T-helper 1 cell (primary cell): ENCODE measurements at places on chromosomes 5 and 9.

DNA sequence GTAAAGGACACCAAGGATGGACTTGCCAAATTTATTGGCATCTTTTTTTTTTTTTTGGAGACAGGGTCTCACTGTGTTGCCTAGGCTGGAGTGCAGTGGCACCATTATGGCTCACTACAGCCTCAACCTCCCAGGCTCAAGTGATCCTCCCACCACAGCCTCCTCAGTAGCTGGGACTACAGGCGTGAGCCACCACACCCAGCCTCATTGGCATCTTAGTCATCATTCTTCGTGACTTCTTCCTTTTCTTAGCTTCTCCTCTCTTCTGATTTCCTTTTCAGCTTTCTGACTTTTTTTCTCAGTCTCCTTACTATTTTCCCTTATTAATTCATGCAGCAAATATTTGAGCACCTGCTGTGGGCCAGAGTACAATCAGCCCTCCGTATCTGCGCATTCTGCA lies 6.1 kb downstream of the MAML1 start:
- DNase-seq: no peak

- no peak for DNase-seq
These were observed 523.0 kb downstream of the CSNK1G3 start for GRCh38 chr5:124034963-124035362.

GRCh38 chr5:111932628-111933027 lies 175.6 kb upstream of the NREP start:
- no peak for DNase-seq

GRCh38 chr5:180347702-180348101 lies 5.4 kb downstream of the GFPT2 start:
- no peak for DNase-seq

GRCh38 chr9:17480966-17481365 lies 97.9 kb upstream of the SH3GL2 start:
- no peak for DNase-seq

DNA sequence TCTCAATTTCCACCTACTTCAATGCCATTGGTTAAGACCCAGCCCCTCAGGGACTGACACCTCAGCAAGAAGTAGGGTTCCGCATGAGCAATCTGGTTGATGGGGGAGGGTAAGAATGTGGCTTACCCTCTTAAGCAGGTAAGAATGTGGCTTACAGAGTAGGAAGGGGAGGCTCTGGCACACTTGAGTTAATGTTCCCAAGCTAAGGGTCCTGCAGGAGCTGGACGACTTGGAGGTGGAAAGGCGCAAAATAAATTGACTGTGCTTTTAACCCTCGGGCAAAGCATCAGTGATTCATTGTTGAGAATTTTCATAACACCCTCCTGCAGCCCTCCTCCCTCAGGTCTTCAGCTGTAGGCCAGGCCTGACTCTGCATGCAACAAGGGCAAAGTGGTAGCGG lies 24.9 kb upstream of the ADRA1B start:
- no peak for DNase-seq

GRCh38 chr5:180976518-180976917 lies 12.1 kb upstream of the BTNL3 start:
- no peak for DNase-seq

DNA sequence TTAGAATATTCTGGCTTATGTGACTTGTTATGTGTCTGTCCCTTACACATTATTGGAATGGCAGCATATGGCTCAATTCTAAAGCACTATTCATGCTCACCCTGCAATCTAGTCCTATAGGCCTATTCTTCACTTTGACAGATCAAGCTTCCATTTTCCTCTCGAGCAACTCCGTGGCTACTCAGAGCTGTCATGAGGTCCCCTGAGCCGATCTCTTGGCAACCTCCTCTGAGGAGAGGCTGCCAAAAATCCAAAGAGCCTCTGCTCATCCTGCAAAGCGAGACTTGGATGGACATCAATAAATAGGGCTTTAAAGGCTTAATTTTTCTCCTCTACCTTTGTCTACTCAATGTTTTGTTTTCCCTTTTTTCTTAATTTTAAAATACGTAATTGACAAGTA lies 163.8 kb downstream of the GABRB2 start:
- DNase-seq: no peak

- no peak for DNase-seq
These were observed 78.8 kb upstream of the PCSK5 start for GRCh38 chr9:75811692-75812091.

GRCh38 chr5:41721516-41721915 lies 148.7 kb downstream of the OXCT1 start:
- DNase-seq: no peak

DNA sequence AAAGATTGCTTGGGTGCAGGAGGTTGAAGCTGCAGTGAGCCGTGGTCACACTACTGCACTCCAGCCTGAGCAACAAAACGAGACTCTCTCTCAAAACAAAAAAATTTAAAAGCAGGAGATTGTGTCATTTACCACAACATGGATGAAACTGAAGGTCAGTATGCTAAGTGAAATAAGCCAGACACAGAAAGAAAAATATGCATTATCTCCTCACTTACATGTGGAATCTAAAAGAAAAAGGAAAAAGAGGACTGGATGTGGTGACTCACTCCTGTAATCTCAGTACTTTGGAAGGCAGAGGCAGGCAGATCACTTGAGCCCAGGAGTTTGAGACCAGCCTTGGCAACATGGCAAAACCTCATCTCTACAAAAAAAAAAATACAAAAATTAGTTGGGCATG lies 146.8 kb upstream of the DAPK1 start:
- DNase-seq: no peak

DNA sequence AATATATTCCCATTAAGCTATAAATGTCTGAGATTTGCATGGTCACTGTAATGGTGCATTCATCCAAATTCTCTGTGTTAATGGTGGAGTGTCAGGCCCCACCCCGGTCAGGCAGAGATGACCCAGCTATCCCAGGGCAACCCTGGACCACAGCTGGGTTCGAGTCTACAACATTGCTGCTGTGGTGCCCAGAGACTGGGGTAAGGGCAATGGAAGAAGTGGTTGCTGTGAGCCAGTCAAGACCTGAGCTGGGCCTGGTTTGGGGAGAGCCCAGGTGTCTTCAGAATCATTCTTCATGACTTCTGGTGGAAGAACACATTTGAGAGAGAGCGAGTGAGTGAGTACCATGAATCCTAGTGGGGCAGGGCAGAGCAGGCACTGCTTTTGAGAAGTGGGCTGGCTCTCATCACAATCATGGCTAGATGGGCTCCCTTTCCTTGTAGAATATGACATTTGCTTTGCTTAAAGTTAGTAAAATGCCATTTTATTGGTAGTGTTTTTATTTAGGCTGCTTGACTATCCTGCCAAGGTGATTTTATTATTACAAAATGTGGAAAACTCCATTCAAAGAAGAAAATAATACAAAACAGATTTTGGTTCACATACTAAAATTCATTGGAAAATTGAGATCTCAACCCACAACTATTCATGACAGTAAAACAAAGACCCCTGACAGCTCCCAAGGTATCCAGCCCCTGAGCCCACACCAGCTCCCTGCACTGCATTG lies 125.8 kb upstream of the SLC25A48 start:
- DNase-seq: no peak

- no peak for DNase-seq
These were observed 1571.3 kb downstream of the MAT2B start for GRCh38 chr5:165076686-165077085.

- DNase-seq: no peak
These were observed 387.9 kb upstream of the MEF2C start for GRCh38 chr5:89270901-89271300.

GRCh38 chr5:123785162-123786071 lies 273.4 kb downstream of the CSNK1G3 start:
- no peak for DNase-seq

DNA sequence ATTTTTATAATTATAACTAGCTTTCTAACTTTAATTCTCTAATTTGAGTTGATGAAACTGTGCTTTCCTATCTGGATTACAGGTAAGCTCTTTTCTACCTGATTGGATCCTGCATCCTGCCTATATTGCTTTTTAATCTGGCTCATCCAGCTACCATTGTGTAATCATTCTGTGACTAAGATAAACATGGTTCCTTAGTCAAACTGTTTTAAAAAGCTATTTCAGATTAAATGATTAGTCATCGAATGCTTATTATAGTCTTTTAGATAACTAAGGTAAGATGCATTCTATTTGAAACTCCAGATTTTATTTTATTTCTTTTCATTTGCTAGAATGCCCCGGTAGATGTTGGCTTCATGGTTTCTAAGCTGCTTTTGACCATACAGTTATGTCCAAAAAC lies 50.7 kb downstream of the ICE1 start:
- no peak for DNase-seq

DNA sequence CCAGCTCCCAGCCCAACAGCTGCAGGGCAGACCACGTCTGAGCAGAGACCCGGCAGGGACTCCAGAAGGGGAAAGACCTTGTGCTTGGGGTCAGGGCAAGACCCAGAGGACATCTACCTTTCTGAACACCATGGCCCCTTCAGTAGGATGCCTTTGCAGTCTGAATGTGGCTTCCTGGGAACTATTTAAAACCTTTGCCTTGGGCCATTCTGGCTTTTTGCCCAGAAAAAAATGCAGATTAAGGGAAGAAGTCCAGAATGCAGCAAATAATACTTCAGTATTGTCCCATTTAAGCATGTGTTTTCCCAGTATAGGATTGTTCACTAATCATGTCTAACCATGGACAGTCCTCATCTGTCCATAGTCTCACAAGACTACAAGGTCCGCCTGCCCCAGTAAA lies 67.5 kb upstream of the ERCC6L2 start:
- DNase-seq: no peak

- no peak for DNase-seq
These were observed 1239.1 kb downstream of the CDH12 start for GRCh38 chr5:21613971-21614488.

DNA sequence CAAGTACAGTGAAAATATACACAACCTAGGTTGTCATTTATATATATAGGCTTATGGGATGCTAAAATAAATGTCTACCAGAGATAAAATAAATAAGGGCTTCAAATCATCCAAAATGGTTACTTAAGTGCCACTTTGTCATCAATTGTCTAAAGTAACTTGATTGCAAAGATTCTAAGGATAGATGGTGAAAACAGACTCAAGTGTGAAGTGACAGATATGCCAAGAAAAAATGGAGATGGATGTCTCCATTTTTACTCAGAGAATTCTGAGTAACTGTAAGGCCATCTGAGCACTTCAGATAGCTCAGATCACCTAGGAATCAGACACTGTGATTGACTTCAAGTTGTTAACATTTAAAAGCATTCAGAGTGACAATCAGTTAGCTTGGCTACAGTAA lies 824.3 kb downstream of the PRELID2 start:
- no peak for DNase-seq

- no peak for DNase-seq
These were observed 338.2 kb upstream of the ITGA1 start for GRCh38 chr5:52449516-52449915.

GRCh38 chr9:133641861-133642595 lies 5.9 kb downstream of the DBH start:
- no peak for DNase-seq

- DNase-seq: no peak
These were observed 1035.3 kb downstream of the CDH12 start for GRCh38 chr5:21817668-21818369.

DNA sequence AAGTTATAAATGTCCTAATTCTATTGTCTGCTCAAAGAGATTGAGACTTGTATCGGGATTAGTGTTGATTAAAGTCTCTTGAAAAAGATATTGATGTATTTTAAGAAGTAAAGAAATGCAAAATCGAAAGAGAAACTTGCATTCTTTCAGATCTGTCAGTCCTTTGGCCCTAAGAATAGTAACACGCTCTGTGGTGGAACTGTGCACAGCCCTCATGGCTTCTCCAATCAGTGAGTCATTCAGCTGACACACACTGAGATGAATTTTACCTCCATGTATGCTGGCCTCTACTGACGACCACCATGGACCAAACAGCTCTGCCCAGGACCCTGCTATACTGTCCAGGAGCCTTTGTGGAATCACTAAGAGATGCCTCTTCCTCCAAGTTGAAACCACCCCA lies 232.4 kb downstream of the ESM1 start:
- no peak for DNase-seq

DNA sequence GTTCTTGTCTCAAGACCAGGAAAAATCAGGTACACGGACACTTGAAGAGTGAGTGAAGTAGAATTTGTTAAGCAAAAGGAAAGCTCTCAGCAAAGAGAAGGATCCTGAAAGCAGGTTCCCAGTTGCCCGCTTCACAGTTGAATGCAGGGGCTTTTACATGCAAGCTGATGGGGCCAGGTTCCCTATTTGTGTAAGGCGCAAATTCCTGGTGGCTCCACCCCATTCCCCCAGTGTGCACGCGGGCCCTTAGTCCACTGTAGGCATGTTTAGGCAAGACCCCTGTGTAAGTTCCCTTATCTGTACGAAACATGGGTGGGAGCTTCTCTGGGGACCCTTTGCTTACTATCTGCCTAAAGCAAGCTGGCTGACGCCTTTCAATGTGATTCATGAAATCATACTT lies 2.7 kb upstream of the AGTPBP1 start:
- no peak for DNase-seq

DNA sequence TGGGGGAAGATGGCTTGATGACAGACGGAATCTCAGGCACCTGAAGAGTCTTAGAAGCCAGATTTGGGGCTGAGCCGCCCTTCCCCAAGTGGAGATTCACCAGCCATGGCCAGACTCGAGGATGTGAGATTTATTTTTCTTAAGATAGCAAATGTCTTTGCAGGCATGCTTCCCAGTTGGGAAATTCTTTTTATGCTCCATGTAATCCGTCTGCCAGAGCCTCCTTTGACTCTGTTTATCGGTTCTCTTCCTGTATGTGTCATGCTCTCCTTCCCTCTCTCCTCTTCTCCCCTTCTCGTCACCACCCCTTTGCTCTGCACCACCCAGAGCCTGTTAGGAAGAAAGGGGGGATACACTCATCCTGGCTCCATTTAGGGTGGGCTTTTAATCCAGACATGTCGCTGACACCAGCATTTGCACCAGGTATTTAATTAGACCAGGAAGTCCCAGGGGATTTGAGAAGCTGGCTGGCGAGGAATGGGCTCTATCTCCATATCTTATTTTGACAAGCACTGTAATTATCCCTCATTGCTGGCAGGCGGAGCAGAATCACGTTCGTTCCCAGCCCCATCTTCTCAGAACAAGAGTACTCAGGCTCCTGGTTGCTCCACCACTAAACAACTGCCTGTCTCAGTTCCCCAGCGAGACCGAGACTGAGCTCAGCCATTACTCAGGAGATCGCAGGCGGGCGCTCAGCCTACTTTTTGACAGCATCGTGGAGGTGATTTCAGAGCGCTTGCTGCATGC lies 50.9 kb downstream of the KCNIP1 start:
- DNase-seq: no peak

GRCh38 chr5:60639544-60639943 lies 60.4 kb downstream of the DEPDC1B start:
- DNase-seq: no peak

GRCh38 chr5:60948738-60949137 lies 3.7 kb downstream of the NDUFAF2 start:
- no peak for DNase-seq

- DNase-seq: no peak
These were observed 498.5 kb upstream of the TYRP1 start for GRCh38 chr9:12194731-12195130.

GRCh38 chr9:110950041-110950645 lies 88.1 kb downstream of the LPAR1 start:
- DNase-seq: no peak
